Ovary (tissue), 10 donors: ENCODE measurements at places on chromosomes 12 and 14.

GRCh38 chr12:20950248-20950647, 139.7 kb downstream of the SLCO1B3 start:
- no peak for DNase-seq

DNA sequence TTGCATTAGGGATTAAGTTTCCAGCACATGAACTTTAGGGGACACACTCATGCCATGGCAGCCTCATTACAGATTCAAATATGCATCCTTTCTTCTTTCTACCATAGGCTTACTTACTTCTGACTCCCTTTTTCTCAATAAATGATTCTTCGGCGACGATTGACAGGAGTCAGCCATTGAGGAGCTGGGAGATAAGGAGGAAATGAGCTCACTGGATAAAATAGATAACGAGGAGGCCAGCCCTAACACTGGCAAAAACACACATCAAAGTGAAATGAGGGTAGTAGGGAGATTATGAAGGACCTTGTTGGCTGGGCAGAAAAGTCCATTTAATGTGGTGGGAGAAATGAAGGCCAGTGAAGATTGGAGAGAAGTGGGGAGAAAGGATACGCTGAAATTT, 172.2 kb downstream of the SLC41A2 start:
- DNase-seq, result no peak

- DNase-seq, result no peak
Observed at GRCh38 chr12:21800011-21800410, 25.5 kb upstream of the KCNJ8 start.

- no peak for DNase-seq
Observed at GRCh38 chr12:52254180-52254964, 20.1 kb upstream of the KRT86 start.

DNA sequence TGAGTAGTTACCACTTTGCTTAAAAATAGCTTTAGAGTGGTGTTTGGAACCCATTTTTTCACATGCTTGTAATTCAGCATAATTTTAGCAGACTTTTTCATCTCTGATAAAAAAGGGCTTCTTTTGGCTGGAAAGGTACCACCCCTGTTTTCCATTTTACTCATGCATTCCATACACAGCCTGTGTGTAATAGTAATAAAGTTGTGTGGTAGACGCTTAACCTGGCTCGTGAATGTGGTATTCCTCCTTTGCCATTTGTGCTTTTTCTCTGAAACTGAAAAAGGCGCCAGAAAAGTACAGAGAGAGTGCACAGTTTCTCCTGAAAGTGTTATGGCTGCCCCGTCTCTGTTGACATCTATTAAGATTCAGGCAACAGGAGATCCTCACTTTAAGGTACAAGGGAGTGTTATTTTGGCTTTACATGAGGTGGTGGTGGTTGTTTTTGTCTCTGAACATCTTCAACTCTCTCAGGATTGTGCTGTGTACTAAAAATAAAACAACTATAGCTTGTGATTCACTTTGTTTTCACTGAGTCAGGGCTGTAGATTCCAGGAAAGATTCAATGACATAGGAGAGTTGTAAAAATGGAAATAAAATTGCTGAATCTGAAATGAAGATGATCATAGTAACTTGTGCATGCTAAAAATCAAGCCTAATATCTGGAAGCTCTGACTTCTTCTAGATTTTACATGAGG, 45.6 kb upstream of the MIS18BP1 start:
- no peak for DNase-seq

DNA sequence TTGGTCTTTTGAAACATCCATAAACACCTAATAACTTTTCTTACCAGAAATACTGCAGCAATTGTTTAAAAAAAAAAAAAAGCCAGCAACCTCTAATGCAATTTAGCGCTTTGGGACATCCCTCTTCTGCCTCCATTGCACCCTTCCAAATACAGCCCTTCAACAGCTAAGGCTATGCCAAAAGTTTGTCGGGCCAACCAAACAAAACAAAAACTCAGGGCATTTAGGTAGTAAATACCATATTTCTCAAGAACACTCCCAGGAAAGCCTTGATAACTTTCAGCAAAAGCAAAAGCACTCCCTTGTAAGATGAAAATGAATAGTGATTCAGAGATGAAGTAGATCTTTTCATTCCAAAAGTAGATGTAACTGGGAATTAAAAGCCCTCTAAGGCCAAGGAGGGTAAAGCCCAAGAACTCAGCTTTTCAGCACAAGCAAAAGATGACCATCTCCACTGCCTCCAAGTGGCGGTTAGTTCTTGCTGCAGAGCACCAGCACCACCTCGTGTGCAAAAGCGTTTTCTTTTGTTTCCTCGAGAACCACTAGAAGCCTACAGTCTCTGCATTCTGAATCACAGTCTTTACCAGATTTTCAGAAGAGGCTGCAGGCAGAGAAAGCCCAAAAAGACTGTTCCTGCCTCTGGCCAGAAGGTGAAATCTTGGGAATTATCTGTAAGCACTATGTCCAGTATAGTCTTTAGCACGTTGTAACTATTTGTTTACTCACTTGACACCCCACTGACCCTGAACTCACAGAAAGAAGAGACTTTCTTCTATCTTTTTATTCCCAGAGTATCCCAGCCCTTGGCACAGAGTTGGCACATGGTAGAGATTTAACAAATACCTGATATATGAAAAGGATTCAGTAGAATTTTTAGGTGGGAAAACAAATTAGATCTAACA, 53.1 kb downstream of the SIX6 start:
- peak; percentile 31 for DNase-seq

DNA sequence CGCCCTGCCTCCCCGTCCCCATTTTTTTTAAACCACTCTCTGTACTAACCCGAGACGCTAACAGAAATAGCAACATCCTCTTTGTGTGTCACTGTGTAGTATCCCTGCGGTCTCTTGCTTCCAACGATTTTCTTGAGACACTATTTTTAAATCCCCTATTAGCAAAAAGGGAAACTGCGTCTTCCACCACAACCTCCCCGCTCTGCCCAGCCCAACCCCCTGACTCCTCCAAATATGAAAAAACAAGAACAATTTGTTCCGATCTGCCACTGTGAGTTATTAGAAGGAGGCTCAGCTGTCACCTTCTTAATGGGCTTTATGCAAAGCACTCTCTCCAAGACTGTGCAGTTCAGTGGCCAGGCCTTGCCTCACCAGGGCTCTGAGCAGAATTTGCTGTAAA, 76.3 kb downstream of the MAP1LC3B2 start:
- no peak for DNase-seq

- DNase-seq, result no peak
Observed at GRCh38 chr12:14621826-14622225, 54.1 kb upstream of the PLBD1 start.

DNA sequence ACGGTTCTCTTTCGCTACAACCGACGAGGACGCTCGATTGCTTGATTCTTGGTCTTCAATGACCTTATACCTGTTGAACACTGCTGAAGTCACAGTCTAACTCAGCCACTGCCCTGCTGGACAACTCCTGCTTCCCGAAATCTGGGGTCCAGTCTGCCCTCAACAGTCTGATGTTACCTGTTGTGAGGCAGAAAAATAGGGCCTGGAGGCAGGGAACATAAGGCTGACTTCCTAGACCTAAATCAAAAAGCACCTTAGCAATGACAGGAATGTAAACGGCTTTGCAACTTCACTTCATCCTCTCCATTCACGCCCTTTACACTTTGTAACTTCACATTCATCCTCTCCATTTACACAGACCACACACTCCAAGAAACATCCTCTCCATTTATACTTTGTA, 597 bp upstream of the GLTP start:
- no peak for DNase-seq

GRCh38 chr12:63787306-63787705, 7.6 kb downstream of the RXYLT1 start:
- no peak for DNase-seq

- DNase-seq, result no peak
Observed at GRCh38 chr12:30874455-30875321, 51.9 kb upstream of the TSPAN11 start.

DNA sequence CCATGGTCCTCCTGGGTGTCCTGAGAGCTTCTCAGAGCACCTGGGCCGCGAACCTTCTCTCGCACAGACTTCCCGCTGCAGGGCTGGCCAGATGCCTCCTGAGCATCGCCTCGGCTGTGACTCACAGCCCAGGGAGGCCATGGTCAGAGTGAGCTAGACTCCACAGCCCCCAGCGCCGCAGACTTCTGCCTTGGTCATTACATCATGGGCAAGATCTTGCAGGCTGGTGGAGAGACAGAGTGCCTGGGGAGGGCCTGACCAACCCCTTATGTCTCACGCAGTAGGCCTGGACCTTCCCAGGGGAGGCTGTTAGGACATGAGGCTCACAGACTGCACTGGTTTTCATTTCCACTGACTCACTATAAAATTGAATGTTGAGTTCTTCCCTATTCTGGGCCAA, 41.8 kb downstream of the SMOC1 start:
- DNase-seq, result no peak

DNA sequence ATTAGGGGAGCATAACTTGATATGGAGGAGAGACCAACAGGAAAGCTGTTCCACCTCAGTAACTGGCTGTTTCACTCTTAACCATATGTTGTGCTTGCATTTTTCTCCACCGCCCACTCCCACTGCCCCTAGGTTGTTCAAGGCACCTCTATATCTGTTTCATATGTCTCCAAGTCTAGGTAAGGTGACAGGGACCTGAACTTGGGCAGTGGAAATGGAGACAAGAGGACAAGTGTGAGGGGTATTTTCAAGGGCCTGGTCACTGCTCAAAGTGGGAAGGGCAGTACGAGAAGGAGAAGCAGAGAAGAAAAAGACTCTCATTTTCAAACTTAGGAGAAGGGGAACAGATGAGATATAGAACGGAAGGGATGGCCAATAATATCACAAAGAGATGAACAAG, 3.1 kb downstream of the SLC38A1 start:
- DNase-seq, result no peak

- DNase-seq, result no peak
Observed at GRCh38 chr14:23053426-23053825, 3.9 kb downstream of the CDH24 start.

GRCh38 chr14:74980731-74981461, 21.8 kb upstream of the EIF2B2 start:
- DNase-seq, result no peak

- peak; percentile 82 for DNase-seq
Observed at GRCh38 chr14:101369916-101370592, 191.2 kb upstream of the DIO3 start.
